ENCODE measurements at places on chromosomes 5 and 9.

DNA sequence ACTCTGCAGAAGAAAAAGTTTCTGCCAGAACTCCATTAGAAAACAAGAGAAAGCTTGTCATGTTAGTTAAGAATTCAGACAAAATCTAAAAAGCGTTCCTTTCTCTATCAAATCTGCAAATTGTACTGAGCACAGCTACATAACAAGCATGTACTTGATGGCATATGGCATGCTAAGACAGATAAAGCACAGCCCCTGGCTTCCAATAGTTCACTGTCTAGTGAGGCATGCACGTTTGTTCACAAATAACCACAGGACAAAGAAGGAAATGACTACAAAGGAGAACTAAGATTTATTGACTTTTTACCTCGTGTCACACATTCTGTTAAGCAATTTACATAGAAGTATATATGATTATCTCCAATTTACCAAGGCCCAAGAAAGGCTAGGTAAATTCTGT lies 518.2 kb upstream of the TLE4 start:
- no peak for DNase-seq

DNA sequence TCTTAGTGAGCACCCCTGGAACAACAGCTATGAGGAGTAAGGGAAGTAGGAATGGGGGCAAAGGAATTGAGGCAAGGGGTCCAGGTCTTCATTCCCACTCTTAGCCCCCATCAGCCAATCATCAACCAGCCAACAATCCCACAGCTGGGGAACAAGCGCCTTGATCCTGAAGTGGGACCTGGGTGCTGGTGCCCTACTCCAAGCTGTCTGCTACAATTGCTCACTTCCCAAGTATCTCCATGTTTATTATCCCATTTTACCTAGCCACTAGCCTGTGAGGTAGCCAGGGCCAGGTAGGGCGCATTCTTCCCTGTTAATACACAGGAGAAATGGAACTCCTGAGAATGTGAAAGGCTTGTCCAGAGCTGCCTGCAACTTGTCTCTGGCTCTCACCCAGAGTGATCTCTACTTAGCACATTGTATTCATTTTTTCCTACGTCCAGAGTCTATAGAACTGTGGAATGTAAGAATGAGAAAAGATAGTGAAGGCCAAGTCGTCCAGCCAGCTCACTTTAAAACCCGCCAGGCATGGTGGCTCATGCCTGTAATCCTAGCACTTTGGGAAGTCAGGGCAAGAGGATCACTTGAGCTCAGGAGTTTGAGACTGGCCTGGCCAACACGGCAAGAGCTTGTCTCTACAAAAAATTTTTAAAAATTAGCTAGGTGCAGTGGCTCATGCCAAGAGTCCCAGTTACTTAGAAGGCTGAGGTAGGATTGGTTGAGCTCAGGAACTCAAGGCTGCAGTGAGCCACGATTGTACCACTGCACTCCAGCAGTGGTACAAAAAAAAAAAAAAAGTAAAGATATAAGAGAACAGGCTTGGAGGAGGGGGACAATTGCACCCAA lies 6.2 kb upstream of the DNAJC18 start:
- no peak for DNase-seq

DNA sequence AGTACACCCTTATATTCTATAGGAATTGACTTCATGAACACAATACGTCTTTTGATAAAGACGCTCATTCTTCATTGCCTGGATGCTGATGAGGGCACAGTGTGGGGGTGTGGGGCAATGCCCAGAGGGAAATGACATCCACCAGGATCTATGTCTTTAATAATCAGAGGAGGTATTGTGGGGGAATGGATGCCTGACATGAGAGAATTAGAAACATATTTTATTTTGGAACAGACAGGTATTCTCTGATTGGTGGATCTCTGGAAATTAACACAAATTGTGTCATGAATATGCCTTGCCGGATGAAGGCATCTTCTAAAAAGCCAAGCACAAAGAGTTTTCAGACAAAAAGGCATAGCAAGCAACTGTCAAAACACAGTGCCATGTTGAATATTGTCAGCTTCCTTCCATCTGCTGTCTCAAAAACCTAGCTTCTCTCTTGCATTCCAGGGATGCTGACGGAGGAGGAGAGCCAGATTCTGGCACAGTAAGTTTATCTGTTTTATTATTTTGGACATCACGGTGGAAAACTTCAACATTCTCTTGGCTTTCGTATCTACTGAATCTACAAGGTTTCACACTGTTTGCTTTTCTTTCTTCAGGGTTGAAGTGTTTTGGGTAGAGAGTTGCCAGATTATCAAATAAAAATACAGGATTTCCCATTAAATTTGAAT lies 3.9 kb upstream of the C5orf58 start:
- no peak for DNase-seq

- no peak for DNase-seq
These were observed 531 bp downstream of the TMEM210 start for GRCh38 chr9:137171149-137171900.

- DNase-seq, result no peak
These were observed 476.6 kb upstream of the EDIL3 start for GRCh38 chr5:84861306-84861705.

DNA sequence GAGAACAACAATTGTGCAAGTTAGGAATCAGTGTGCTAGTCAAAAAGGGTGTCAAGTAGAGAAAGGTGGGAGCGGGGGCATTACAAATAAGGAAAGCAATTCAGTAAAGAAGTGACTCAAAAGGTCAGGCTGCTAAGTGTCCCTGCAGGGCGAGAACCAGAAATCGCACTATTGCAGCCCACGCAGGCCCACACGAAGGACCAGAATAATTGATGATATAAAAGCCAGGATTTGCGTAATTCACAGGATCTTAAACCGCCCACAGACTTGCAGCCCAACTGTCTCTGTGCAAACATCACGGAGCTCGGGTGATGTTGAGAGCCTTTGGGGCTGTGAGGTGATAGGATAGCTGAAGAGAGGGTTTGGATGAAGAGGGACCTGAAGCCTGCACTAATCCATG lies 349.0 kb downstream of the BRINP1 start:
- DNase-seq, result no peak

- DNase-seq, result no peak
These were observed 197.0 kb downstream of the TRPM3 start for GRCh38 chr9:70924380-70924779.

DNA sequence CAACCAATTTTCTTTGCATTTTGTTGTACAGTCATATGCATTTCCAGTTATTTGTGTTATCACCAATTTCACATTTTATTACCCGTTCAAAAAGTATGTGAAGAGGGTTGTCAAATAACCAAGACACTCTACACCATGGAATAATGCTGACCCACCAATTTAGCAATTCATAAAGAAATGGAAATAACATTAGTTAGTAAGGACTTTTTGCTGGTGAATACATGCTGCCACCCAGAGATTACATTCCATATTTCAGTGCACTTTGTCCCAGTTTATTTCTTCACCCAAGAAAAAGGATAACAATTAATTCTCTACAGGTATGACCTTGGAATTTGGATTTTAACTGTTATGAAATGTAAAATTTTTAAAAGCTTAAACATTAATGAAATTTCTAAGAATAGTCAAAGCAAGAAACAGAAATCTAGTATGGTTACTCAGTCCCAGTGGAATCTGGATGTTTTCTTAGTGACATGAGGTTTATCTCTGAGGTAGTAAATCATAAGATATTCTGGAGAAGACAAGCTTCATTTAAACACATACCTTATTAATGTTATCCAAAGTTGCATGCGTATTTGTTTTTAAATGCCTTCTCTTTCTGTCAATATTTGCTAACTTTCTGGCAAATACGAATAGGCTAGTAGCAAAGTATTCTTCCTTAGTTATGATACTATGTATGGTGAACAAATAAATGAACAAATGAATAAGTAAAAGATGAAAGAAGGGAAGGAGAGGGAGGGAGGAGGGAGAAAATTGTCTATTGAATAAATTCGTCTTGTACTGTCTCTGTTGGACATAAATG lies 100.6 kb downstream of the CETN3 start:
- no peak for DNase-seq

- no peak for DNase-seq
These were observed 1.7 kb upstream of the TMCO6 start for GRCh38 chr5:140637371-140638100.

- DNase-seq, result no peak
These were observed 601 bp upstream of the FAF2 start for GRCh38 chr5:176447591-176447977.

DNA sequence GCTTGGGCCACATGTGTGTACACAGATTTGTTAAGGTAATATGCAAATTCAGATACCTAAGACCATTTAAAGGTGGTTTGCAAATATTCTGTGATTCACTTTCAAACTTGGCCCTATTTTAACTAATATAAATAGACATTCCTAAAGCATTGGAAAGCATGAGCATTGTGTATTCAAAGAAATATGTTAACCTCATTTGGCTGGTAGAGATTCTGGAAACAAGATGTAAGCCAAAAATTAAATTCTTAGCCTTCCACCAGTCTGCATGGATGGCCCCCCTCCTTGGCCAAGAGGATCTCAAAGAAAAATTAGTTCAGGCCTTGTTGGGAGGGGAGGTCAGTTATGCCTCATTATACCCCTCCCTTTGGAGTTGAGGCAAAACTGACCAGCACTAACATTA lies 38.7 kb upstream of the C6 start:
- no peak for DNase-seq

Measured in iPS DF 19.7 (cell line).